ENCODE measurements at places on chromosomes 4 and X.

DNA sequence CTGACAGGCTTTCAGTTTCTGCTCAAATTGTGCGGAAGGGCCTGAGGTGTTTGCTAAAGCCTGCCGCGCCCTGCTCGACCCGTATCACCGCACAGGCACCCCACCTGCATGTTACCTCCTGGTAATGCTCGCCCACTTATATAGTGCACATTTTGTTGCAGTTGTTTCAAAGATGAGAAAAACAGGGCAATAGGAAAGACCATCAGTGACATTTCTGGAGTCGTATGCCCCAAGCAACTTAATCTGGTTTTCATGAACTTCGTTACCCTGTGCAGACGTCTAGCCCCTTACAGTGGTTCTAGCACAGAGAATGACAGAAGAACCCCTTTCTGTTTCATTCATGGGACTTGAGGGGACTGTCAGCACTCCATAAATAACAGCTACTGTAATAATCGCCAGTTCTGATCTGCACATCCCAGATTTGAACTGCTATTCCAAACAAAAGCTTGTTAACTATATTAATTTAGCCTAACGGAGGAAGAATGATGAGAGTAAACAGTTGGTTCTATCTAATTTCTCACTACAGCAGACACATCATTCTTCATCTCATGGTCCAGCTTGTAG is 940 bp upstream of the DCTD start:
- no peak for DNase-seq

- DNase-seq = no peak
Observed at GRCh38 chr4:189088780-189089179, 851.9 kb upstream of the FRG1 start.

DNA sequence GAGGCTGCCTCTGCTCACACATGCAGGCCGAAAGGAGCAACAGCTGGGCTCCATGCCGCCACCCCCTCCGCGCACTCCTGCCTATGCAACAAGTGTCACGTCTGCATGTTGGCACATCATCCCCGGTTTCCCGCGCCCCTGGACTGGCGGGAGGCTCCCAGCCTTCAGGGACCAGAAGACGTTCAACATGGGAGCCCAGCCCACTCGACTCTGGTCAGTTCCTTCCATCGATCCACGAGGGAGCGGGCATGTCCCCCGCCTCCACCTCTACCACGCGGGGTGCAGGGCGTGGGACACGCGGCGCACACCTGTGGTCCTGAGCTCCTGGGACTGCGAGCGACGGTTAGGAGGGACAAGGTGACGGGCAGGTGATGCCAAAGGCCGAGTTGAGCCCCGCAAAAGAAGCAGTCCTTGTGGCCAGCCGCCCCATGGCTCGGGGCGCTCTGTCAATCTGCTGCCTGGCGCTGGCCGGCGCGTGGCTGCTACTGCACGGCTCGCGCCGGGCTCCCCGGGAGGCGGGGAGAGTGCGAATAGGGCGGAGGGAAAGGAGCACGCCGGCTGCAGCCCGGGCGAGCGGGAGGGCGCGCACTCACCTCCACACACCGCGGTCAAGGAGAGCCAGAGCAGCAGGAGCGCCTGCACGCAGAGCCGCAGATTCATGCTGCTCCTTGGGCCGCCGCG is 645 bp downstream of the APLN start:
- DNase-seq = no peak

DNA sequence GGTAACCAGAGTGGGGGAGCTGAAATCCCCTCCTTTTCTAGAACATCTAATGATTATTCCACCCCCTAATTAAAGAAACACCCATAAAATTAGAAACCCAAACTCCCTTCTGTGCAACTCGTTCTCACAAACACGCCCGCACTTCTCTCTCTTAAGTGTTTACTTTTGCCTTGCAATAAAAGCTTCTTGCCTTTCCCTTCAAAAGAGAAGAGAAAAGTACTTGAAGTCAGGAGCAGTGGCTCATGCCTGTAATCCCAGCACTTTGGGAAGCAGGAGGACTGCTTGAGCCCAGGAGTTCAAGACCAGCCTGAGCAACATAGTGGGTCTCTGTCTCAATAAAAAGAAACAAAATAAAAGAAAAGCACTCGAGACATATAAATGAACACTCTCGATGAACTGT is 3.6 kb upstream of the GPR173 start:
- no peak for DNase-seq

GRCh38 chr4:181853881-181854511 is 389.2 kb upstream of the TENM3 start:
- DNase-seq = no peak

DNA sequence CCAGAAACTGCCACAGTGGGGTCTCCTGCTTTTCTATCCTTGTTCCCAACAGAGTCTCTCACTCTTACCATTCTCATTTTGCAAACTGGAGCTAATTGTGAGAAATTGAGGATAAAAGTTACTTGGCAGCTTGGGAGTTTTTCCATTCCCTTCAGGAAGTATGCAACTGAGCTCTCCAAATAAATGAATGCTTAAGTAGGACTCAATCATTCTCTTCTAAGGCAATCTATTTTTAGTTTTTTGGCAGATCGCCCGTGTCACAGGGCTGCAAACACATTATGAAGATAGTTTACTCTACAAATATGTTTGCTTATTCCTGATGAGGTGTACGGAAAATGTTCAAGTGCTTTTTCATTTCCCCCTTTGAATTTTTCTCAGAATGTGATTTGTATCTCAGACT is 5.3 kb downstream of the ASB11 start:
- no peak for DNase-seq

DNA sequence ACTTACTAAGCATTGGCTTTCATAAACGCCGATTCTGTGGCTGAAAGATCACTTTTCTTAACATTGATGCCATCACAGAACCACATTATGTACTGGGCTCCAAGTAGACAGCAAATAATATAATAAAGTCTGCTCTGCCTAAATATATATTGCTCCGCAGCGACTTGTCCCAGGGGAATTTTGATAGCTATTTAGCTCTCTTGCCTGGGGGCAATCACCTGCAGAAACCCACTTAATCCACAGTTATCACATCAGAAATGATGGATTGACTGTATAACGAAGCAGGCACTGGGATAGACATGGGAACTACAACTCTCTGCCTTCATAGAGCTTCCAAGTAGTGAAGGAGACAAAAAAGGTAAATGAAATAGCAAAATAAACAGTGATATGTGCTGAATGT is 48.0 kb upstream of the MYOZ2 start:
- no peak for DNase-seq

DNA sequence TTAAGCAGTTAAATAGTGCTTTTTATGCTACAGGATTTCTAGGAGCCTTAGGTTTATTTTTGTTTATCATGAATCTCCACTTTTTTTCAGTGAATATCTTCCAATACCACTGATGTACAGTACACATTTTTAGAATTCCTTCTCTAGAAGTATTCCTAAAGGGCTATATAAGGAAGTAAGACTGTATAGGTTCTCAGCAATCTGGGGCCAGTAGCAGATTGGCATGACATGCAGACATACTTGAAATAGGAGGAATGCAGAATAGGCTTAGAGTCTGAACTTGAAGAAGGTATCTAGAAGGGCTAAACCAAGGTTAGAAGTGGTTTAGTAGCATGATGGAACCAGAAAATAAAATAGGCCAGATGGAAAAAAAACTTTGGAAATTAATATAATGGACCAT is 29.8 kb downstream of the HEPH start:
- no peak for DNase-seq

- no peak for DNase-seq
Observed at GRCh38 chr4:102687982-102688433, 72.8 kb downstream of the MANBA start.

GRCh38 chrX:25531096-25531495 is 515.3 kb upstream of the ARX start:
- no peak for DNase-seq

DNA sequence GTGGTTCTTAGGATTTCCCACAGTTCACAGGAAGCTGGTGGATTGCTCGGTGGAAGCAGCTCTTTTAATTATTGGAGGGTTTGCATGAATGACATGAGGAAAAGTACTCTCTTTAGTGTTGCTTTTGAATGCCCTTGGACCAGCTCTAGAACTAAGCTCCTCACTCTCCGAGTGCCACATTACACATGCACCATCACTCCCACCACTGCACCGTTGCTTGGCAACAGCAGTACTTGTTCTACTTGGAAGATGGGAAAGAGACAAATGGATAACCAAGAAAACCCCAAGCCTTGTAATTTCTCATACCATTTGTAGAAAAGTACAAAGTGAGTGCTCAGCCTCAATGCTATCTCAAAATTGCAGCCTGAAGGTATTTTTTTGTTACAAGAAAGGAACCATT is 620.2 kb upstream of the BOD1L1 start:
- DNase-seq = no peak

- DNase-seq = no peak
Observed at GRCh38 chrX:65406532-65406931, 128.1 kb downstream of the LAS1L start.

- DNase-seq = no peak
Observed at GRCh38 chr4:173490817-173491528, 39.1 kb downstream of the HAND2 start.

- no peak for DNase-seq
Observed at GRCh38 chr4:83331956-83332355, 2.7 kb downstream of the HPSE start.

GRCh38 chr4:156538651-156539257 is 432.8 kb downstream of the PDGFC start:
- no peak for DNase-seq

DNA sequence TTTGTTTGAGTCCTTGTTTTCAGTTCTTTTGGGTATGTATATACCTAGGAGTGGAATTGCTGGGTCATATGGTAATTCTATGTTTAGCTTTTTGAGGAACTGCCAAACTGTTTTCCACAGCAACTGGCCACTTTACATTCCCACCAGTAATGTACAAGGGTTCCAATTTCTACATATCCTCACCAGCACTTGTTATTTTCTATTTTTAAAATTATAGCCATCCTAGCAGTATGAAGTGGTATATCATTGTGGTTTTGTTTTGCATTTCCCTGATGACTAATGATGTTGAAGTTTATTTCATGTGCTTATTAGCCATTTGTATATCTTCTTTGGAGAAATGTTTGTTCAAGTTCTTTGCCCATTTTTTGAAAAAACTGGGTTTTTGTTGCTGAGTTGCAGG is 39.6 kb downstream of the TMEM164 start:
- no peak for DNase-seq

DNA sequence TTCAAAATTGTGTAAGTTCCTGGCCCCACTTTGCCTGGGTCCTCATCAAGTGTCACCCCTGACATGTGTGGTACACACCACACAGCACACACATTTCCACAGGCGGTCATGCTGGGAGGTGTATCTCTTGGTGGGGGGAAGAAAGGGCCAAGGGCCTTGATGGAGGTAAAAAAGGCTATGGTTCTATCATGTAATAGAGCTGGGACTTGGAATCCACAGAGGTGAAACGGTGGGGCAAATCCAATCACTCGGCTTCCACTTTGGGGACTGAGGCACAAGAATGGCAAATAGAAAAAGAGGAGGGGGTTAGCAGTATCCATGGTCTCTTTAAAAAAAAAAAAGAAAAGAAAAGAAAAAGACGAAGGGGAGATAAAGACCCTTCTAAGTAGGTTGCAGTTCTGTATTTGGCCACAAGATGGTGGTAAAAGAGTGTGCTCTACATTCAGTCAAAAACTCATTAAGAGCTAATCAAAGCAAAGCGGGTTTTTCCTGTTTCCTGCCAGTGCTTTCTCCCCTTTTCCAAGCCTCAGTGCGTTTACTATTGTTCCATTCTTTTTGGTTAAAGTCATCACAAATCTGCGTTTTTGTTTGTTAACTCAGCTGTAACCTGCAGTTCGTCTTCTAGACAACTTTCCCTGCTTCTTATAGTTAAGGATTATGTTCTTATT is 37.0 kb upstream of the ATP6AP2 start:
- peak; percentile 4 for DNase-seq

DNA sequence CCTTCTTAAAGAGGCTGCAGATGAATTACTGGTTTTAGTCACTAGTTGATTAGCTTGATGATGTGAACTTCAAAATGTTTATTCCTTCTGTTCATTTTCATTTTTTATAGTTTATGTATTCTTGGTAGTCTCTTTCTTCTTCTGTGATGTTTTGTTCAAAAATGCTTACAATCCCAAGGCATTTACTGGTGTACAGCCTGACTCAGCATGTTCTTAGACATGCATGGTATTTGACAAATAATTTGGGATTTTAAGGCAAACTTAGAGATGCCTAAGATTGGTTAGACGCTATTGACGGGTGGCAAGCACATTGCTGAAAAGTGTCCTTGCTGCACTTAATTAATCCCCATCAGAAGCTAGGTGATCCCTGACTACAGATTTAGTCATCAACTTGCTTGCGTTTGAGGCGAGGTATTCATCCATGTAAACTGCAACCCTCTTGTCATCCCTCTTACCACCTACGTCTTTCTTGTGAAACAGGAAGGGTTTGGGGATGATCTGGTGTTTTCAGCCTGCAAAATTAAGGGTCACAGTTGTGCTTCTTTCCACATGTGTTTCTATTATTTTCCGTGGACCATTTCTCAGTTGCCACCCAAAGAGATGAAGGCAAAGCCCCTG is 331.8 kb downstream of the DKK2 start:
- no peak for DNase-seq

DNA sequence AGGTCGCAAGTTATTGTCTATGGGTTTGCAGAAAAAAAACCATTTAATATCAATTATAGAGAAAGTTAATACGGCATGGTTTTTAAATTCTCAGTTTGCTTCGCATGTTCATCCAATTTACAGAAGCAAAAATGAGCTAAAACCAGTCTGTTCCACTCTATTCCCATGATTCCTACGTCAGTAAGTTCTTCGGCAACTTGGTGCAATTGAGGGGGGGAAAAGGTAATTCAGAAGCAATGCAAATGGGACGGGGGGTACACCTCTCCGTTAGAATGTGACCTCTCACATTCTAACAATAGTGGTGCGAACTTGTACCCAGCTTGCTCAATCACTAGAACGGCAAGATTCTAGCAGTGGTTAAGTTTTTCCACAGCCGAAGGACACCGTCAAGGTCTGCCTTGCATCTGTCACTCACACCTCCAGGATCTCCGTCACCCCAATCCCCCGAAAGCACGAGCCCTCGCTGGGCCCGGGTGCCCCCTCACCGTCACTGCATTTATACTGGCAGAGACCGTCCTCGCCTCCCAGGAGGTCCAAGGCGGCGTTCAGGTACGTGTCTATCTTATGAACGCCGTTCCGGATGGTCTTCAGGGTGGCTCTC is 653 bp downstream of the PLA2G12A start:
- DNase-seq = no peak

GRCh38 chrX:7145454-7145853 is 2.1 kb upstream of the STS start:
- no peak for DNase-seq

DNA sequence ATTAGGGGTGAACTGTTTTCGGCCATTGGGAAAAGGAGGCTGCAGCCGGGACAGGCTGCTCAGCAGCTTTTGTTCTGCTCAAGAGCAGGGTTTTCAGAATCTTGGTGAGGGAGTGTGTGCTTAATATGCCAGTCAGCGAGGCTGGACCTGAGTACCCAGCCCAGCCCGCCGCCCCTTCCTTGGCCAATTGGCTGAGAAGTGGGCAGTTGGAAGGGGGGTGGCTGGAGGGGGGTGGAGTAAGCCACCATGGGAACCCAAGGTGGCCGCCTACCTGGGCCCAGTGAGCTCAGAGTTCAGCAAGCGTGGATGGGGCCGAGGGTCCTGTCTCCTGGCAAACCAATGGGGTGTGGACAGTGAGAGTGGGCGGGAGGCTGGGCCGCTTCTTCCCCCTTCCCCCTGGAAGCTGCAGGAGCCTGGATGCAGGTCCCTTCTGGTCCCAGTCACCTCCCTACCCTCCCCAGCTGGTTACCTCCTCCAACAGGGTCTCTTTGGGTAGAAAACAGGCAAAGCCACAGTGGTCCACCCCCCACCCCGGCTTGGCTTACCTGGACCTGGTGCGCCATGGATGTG is 52.5 kb downstream of the SORCS2 start:
- DNase-seq = no peak

GRCh38 chrX:15435836-15436619 is 51.8 kb upstream of the VEGFD start:
- DNase-seq = no peak
